ENCODE measurements at places on chromosomes 2 and 18. TPM values are rescaled to one million over a fixed set of nuclear protein-coding genes. Genes with fewer than 3 reads are reported as not detected.

GRCh38 chr2:130825231-130825965, 11.3 kb upstream of the ARHGEF4 start:
- H3K4me3 ChIP-seq: no peak overlapping the region
- H3K4me1 ChIP-seq: no peaks in the 10 kb centered on the region
- DNase-seq: no peak
- no peak overlapping the region for H3K27ac ChIP-seq
- H3K36me3 ChIP-seq: no peaks in the 10 kb centered on the region

GRCh38 chr18:355678-356077, 87.8 kb upstream of the THOC1 start:
- no peak overlapping the region for H3K27ac ChIP-seq
- DNase-seq: no peak
- H3K4me3 ChIP-seq: no peak overlapping the region
- peaks cover 16% of the 10 kb centered on the region for H3K4me1 ChIP-seq
- H3K36me3 ChIP-seq: no peaks in the 10 kb centered on the region

DNA sequence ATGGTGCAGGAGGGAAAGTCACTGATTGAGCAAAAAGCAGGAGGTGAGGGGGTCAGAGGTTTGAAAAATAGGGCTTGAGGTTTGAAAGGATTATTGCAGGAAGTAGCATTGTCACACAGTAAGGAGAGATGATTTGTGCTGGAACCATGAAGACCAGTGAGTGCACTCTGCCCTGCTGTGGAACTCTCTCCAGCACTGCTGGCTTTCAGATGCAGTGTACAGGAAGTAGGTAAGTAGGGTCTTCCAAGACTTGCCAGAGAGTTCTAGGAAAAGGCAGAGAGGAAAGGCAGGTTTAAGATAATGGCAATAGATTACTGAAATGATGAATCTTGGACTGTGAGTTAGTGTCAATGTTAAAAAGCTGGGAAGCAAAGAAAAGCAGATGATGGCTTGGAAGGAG, 11.2 kb downstream of the SP110 start:
- peaks cover 33% of the 10 kb centered on the region for H3K36me3 ChIP-seq
- H3K27ac ChIP-seq: no peak overlapping the region
- no peaks in the 10 kb centered on the region for H3K27me3 ChIP-seq
- peaks cover 42% of the 10 kb centered on the region for H3K4me1 ChIP-seq

GRCh38 chr2:25824216-25824615, 54.1 kb downstream of the ASXL2 start:
- DNase-seq: no peak
- peaks cover 37% of the 10 kb centered on the region for H3K4me1 ChIP-seq
- no peak overlapping the region for H3K4me3 ChIP-seq
- H3K36me3 ChIP-seq: peaks cover 6% of the 10 kb centered on the region

DNA sequence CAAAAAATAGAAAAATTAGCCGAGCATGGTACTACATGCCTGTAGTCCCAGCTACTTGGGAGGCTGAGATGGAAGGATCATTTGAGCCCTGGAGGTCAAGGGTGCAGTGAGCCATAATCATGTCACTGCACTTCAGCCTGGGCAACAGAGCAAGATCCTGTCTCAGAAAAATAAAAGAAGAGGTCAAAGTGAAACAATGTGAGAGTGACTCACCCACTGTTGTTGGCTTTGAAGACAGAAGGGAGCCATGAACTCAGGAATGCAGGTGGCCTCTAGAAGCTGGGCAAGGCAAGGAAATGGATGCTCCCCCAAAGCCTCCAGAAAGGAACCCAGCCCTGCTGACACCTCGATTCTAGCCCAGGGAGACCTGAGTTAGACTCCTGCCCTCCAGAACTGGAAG, 3.7 kb upstream of the TMEM214 start:
- no peak overlapping the region for H3K4me3 ChIP-seq
- H3K27me3 ChIP-seq: no peaks in the 10 kb centered on the region
- H3K36me3 ChIP-seq: no peaks in the 10 kb centered on the region
- no peak overlapping the region for H3K27ac ChIP-seq
- DNase-seq: no peak

DNA sequence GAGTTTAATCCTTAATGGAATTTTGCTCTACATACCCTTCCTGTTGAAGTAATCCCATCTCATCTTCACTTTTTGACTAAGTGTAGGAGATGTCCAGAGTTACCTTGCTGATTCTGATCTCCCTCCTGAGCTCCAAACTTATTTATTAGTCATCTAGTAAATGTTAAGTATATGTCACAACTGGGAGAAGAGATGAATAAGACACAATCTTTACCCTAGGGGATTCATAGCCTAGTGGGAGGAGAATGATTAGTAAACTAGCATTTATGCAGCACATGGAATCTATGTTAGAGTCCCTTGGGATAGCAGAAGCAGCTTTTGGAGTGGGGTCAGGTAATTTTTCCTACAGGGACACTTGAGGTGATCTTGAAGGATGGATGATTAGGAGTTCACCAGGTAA, 20.7 kb downstream of the ACVR2A start:
- DNase-seq: no peak
- peaks cover 4% of the 10 kb centered on the region for H3K4me1 ChIP-seq
- no peaks in the 10 kb centered on the region for H3K27me3 ChIP-seq
- no peak overlapping the region for H3K27ac ChIP-seq

- no peak overlapping the region for H3K4me3 ChIP-seq
- H3K4me1 ChIP-seq: peaks cover 6% of the 10 kb centered on the region
- no peaks in the 10 kb centered on the region for H3K36me3 ChIP-seq
- H3K27me3 ChIP-seq: no peaks in the 10 kb centered on the region
Observed at GRCh38 chr2:164808776-164809175, 32.8 kb downstream of the COBLL1 start.

The KCNE4 gene
- not detected for polyA plus RNA-seq

All from naive B cell (primary cell).